Stimulated activated CD4-positive, alpha-beta T cell treated with anti-CD3 and anti-CD28 coated beads, Interleukin-12 subunit alpha, Interleukin-12 subunit beta, amount 100 ng/mL, for 4 hours (primary cell): ENCODE measurements at places on chromosomes 5 and 9.

DNA sequence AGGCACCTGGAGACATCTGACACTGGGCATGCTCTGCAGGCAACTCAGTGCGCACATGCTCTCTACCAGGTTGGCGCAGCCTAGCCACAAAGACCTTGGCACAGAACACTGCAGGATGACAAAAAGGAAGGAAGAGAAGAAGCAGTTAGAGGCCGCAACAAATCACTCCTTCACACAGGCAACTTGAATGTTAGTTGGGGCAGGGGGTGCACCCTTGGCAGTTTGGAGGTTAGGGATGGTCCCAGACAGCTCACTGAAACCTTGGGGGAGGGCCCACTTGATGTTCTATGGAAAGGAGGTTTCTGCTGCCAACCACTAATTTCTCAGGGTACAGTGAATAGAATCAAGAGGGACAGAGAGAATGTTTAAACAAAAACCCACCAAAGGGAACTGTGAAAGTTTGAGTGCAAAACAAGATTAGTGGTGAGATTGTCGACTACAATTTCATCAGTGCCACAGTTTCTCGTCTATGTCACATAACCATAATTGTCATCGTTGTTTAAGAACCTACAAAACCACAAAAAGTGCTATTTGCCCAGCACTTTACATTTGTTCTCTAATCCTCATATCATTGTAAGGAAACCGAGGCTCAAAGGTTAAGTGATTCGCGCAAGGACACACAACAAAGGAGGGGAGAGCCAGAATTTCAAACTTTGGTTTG is 48.7 kb downstream of the FBXW11 start:
- peak; percentile 13 for DNase-seq

- no peak for DNase-seq
Measured at GRCh38 chr5:151700820-151701219, 14.1 kb upstream of the SPARC start.

DNA sequence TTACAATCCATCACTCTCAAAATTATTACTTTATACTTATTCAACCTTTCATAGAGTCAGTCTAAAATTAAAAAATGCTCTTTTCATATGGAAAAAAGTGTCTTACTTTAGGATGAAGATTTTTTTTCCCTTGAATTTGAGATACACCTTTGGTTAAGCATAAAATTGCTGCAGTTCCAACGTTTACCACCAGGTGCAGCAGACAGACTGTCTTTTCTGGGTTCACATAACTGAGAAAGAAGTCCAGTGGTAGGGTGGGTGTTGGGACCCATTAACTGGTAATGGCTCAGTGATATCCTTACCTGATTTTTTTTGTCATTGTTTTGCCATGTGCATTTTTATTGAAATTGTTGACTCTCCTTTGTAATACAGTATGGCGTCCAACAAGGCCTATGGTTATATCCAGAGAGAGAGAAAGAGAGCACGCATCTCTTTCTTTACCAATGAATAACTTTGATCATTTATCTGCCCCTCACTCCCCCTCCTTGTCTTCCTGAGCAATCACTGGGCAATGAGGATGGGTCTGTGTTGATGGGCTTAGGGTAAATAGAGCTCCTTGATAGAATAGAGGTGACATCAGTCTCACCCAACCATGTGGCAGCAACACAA is 98.4 kb downstream of the FBXL7 start:
- DNase-seq, result no peak

- no peak for DNase-seq
Measured at GRCh38 chr9:115593587-115594091, 475.7 kb upstream of the TNC start.

DNA sequence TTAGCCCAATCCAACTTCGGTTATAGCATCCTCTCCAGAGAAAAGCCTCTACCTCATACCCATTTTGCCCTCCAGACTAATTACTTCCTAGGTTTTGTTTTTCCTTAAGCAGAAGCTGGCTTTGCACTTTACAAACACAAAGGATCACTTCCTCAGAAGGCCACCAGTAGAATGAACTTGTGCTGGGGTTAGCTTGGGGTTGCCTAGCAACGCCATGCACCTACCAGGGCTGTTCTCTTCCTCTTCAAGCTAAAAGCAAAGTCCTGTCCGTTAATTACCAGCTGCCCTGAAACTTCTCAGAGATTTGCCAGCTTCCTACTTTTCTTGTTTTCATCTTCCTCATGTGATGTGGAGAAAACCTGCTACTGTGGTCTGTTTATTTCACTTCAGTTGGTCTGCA is 132.0 kb upstream of the WWC1 start:
- DNase-seq, result no peak

DNA sequence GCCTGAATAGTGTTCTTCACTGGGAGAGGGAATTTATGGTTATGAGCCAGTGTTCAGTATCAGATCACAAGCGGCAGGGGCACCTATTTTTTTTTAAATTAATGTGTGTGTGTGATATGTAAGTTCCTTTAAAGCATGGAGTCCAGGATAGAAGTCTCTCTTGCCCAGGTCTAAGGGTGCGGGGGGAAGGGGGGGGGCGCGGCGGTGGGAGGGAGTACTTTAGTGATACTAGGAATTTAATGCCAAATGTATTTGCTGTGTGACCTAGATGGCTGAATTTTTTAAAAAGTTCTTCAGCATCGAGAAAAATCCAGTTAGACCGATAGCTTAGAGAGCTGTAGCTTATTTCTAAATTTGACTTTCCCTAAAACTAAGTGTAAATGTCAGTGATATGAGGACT is 1.5 kb upstream of the FCHO2 start:
- DNase-seq, result no peak

DNA sequence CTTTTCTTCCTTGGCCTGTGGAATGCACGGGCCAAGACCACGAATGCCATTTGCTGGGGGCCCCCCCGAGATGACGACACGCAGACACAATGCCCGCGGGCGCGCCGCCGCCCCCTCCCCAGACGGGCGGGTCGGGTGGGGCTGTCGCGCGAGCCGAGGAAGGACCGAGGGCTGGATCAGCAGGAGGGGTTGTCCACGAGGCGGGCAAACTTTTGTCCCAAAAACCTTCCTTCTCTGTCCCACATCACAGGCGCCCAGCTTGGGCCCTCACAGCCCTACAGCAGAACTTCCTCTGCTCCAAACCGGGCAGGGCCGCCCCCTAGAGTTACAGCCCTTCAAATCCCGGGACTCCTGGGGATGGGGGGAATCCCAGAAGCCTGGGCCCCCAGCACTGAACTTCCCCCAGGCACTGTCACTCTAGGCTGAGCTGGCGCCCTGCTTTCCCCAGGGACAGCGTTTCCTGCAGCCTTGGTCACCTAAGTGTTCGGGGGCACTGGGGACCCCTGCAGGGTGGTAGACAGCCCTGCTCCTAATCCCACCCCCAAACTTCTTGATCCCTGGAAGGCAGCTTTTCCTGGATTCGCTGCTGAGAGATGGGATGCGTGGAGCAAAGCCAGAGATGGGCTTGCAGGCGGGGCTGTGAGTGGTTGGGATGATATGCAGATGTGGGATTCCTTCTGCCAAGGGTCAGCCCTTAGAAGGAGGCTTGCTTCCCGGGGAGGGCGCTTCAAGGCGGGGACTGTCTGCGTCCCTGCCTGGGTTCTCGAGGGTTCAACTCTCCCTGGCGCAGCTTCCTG is 980 bp downstream of the COL5A1 start:
- DNase-seq, result no peak

GRCh38 chr5:151222790-151223446 is 974 bp downstream of the CCDC69 start:
- DNase-seq, result peak; percentile 35
